Mesothelial cell of epicardium (in vitro differentiated cells): ENCODE measurements at places on chromosomes 1 and 21.

GRCh38 chr21:36816561-36817130 lies 117.7 kb downstream of the SIM2 start:
- H3K27me3 ChIP-seq, result no peaks in the 10 kb centered on the region
- no peaks in the 10 kb centered on the region for H3K36me3 ChIP-seq
- no peak overlapping the region for H3K27ac ChIP-seq
- no peak for DNase-seq

DNA sequence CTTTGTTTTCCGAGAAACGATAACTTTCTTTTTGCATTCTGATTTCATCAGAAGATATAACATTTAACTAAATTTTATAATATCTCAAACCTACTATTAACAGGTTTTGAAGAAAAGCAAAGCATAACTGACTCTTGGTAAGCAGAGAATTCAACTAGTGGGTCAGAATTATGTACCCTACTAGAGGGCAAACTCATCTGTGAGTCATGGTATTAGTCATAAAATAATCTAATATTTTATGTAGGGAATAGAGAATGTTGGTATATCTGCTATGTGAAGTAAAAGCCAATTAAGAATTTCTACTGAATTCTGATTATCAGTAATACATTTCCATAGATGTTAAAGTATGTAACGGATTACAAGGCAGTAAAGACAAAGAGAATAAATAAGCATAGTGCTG lies 56.8 kb downstream of the USP1 start:
- H3K4me3 ChIP-seq, result no peak overlapping the region
- H3K4me1 ChIP-seq, result no peaks in the 10 kb centered on the region
- H3K27ac ChIP-seq, result no peak overlapping the region
- H3K27me3 ChIP-seq, result no peaks in the 10 kb centered on the region

DNA sequence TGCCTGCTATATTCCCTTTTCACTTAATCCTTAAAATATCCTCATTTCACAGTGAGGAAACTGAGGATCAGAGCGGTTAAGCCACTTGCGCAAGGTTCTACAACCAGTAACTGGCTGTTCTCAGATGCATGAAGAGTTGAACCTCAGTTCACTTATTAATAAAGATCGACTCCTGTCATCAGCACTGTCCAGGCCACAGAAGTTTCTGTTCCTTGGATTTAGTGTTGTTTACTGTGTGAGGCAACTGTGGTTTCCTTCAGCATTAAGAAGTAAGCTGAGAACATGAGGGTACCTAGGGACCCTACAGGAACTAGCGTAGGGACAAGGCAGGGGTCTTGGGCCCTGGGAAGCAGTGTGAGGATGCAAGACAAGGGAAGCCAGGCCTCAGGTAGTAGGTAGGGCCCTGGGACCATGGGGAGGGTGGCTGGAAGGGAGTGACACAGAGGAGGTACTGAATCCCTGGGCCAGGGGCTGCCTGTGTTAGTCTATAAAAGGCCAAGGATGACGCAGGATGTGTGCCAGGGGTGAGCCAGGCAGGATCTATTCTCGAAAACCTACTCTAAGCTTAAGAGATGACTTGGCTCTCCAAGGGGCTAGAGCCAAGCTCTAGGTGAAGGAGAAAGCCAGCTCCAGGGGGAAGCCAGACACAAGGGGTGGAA lies 181.2 kb upstream of the CSF3R start:
- no peaks in the 10 kb centered on the region for H3K4me1 ChIP-seq
- H3K27me3 ChIP-seq, result peaks cover 58% of the 10 kb centered on the region
- no peak for DNase-seq

DNA sequence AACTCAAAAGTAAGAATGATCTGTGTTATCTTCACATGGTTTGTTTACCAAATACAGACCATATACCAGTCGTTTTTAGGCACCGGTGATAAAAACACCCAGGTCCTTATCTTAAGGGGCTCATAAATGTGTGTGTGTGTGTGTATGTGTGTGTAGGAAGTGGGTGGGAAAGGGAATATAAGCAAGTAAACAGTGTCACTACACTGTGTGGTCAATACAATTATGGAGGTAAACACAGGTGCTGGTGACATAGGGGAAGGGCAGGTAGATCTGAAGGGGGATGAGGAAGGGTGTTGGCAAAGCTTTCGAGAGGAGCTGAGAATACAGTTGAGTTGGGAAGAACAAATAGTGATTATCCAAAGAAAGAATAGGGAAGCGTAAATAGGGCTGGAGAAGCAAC lies 19.1 kb upstream of the MRPS6 start:
- H3K27me3 ChIP-seq, result no peaks in the 10 kb centered on the region
- no peak overlapping the region for H3K4me3 ChIP-seq
- no peaks in the 10 kb centered on the region for H3K4me1 ChIP-seq
- no peak overlapping the region for H3K27ac ChIP-seq
- no peak for DNase-seq

GRCh38 chr1:42747125-42747524 lies 7.1 kb upstream of the CLDN19 start:
- no peak overlapping the region for H3K27ac ChIP-seq
- peaks cover 44% of the 10 kb centered on the region for H3K36me3 ChIP-seq
- no peaks in the 10 kb centered on the region for H3K27me3 ChIP-seq
- no peak overlapping the region for H3K4me3 ChIP-seq

GRCh38 chr1:39489567-39490239 lies 1.7 kb upstream of the BMP8A start:
- peaks cover 23% of the 10 kb centered on the region for H3K36me3 ChIP-seq
- H3K4me1 ChIP-seq, result peaks cover 2% of the 10 kb centered on the region
- no peak for DNase-seq

- no peaks in the 10 kb centered on the region for H3K36me3 ChIP-seq
- H3K27me3 ChIP-seq, result no peaks in the 10 kb centered on the region
- H3K27ac ChIP-seq, result no peak overlapping the region
- no peak for DNase-seq
- no peak overlapping the region for H3K4me3 ChIP-seq
Measured at GRCh38 chr1:178572604-178573003, 59.7 kb downstream of the TEX35 start.

GRCh38 chr1:193794239-193794638 lies 607.8 kb upstream of the B3GALT2 start:
- H3K4me1 ChIP-seq, result no peaks in the 10 kb centered on the region
- H3K27me3 ChIP-seq, result no peaks in the 10 kb centered on the region
- no peaks in the 10 kb centered on the region for H3K36me3 ChIP-seq
- DNase-seq, result no peak

DNA sequence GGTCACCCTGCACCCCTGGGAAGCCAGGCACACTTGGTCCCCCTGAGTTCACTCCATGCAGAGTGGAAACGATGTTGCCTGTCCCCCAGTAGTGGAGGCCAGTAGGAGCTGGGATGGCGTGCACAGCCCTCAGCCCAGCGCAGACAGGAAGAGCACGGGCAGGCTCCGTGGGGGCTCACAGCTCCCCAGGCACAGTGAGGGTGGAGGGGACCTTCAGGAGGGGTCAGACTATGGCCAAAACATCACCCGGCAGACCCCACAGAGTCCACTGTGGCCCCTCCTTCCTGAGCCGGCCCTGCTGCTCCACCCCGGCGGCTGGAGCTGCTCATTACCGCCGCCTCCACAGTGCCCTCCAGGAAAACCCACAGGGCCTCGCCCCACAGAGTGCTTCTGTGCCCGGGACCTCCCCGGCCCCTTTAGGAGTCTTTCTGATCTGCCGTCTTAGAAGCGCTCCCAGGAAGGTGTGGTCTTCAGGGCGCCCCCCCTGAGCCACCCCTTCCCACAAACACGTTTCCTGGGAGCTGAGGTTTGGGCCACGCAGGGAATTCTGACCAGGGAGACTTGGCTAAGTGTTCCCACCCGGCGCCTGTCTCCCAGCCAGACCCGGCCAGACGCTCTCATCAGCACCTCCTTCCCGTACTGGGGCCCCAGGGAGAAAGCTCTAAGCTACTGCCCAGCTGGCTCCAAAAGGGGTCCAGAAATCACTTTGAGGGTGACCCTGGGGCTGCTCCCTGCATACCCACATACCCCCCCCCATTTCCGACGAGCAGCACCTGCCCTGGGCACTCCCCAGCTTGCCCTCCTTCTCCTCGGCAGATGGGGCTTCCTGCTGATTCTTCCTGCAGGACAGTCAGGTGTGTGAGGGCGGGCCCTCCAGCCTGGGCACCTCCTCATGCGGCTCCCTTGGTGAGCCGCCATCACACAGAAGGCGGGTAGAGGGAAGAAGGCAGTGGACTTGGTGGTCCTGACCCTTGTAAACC lies 38.8 kb downstream of the RIPK4 start:
- peaks cover 5% of the 10 kb centered on the region for H3K36me3 ChIP-seq
- peak overlapping the region; percentile 30 for H3K27ac ChIP-seq
- peaks cover 28% of the 10 kb centered on the region for H3K4me1 ChIP-seq
- no peak for DNase-seq
- no peak overlapping the region for H3K4me3 ChIP-seq

DNA sequence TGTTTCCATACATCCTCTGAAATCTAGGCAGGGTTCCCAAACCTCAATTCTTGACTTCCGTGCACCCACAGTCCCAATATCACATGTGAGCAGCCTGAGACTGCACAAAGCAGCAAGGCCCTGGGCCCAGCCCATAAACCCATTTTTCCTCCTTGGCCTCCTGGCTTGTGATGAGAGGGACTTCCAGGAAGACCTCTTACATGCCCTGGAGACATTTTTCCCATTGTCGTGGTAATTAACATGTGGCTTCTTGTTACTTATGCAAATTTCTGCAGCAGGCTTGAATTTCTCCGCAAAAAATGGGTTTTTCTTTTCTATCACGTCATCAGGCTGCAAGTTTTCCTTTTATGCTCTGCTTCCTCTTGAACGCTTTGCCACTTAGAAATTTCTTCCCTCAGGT lies 3.3 kb upstream of the PIGK start:
- no peak overlapping the region for H3K4me3 ChIP-seq
- H3K4me1 ChIP-seq, result peaks cover 19% of the 10 kb centered on the region
- no peak for DNase-seq
- H3K27ac ChIP-seq, result no peak overlapping the region
- peaks cover 20% of the 10 kb centered on the region for H3K36me3 ChIP-seq
- H3K27me3 ChIP-seq, result no peaks in the 10 kb centered on the region
